ENCODE measurements at places on chromosomes 12 and 14. TPM values are rescaled to one million over a fixed set of nuclear protein-coding genes. Genes with fewer than 3 reads are reported as not detected.

The TRIM9 gene
- 0.24 TPM for total RNA-seq

The KRT78 gene
- not detected for total RNA-seq

The CLEC1B gene
- not detected for total RNA-seq

The PMEL gene
- not detected for total RNA-seq

The IFNG-AS1 gene
- 3.2 TPM for total RNA-seq

The FIGNL2 gene
- total RNA-seq = 0.39 TPM

The OTX2 gene
- not detected for total RNA-seq

- H3K4me3 ChIP-seq = no peak overlapping the region
- no peaks in the 10 kb centered on the region for H3K27me3 ChIP-seq
- H3K4me1 ChIP-seq = peaks cover 27% of the 10 kb centered on the region
- H3K36me3 ChIP-seq = peaks cover 13% of the 10 kb centered on the region
Observed at GRCh38 chr14:59276235-59276634, 87.8 kb downstream of the DAAM1 start.

DNA sequence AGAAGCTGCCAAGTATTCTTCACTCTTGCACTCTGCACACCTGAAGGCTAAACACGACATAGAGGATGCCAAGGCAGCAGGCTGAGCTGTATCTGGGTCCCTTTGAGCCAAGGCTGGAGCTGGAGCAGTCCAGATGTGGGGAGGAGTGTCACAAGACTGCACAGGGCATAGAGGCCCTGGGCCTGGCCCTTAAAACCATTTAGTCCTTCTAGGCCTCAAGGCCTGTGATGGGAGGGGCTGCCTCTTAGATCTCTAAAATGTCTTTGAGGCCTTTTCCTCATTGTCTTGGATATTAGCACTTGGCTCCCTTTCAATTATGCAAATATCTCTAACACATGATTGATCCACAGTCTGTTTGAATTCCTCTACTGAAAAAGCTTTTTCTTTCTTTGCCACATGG, 28.0 kb upstream of the C14orf132 start:
- DNase-seq = no peak
- H3K27me3 ChIP-seq = peaks cover 4% of the 10 kb centered on the region
- no peak overlapping the region for H3K27ac ChIP-seq
- H3K36me3 ChIP-seq = peaks cover 3% of the 10 kb centered on the region
- no peak overlapping the region for H3K4me3 ChIP-seq

- H3K4me1 ChIP-seq = peaks cover 12% of the 10 kb centered on the region
- no peak for DNase-seq
- H3K27ac ChIP-seq = no peak overlapping the region
- no peak overlapping the region for H3K4me3 ChIP-seq
- H3K27me3 ChIP-seq = no peaks in the 10 kb centered on the region
- H3K36me3 ChIP-seq = no peaks in the 10 kb centered on the region
Observed at GRCh38 chr14:72617391-72618031, 276.4 kb downstream of the DPF3 start.

DNA sequence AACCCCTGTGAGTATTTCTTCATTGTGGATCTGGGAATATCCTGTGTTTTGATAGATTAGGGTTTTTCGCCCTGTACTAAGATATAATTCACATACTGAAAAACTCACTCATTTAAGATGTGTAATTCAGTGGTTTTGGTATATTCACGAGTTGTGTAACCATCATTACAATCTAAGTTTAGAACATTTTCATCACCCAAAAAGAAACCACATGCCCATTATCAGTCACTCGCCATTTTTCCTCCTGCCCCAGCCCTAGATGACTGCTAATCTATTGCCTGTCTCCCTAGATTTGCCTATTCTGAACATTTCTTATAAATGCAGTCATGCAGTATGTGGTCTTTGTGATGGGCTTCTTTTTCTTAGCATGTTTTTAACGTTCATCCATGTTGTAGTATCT, 67.9 kb upstream of the ATF1 start:
- H3K27me3 ChIP-seq = no peaks in the 10 kb centered on the region
- H3K4me1 ChIP-seq = no peaks in the 10 kb centered on the region

GRCh38 chr14:53226553-53226952, 73.4 kb upstream of the DDHD1 start:
- no peaks in the 10 kb centered on the region for H3K27me3 ChIP-seq
- no peaks in the 10 kb centered on the region for H3K4me1 ChIP-seq
- no peak overlapping the region for H3K27ac ChIP-seq

GRCh38 chr12:124440031-124440626, 127.3 kb downstream of the NCOR2 start:
- no peaks in the 10 kb centered on the region for H3K27me3 ChIP-seq
- no peak for DNase-seq

DNA sequence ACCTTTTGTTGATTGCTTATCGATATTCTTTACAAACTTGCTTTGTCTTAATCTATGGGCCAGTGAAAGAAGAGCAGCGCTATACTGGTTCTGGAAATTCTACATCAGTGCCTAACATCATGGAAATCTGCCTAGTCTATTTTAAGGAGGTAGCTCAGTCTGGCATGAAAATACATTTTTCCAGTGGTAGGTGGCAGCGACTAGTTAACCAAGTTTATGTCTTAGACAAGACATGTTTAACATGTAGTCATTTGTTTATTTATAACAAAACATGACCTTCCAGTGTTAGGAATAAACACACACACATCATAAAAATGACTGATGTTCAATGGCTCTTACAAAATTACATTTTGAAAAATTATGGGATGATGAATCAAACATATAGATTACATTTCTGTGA, 336.0 kb upstream of the SOX5 start:
- no peak for DNase-seq
- no peak overlapping the region for H3K4me3 ChIP-seq
- no peaks in the 10 kb centered on the region for H3K27me3 ChIP-seq
- no peaks in the 10 kb centered on the region for H3K36me3 ChIP-seq
- H3K4me1 ChIP-seq = no peaks in the 10 kb centered on the region

- no peak overlapping the region for H3K4me3 ChIP-seq
- H3K4me1 ChIP-seq = peaks cover 8% of the 10 kb centered on the region
- peaks cover 62% of the 10 kb centered on the region for H3K36me3 ChIP-seq
- H3K27ac ChIP-seq = no peak overlapping the region
- no peak for DNase-seq
Observed at GRCh38 chr14:103496776-103497175, 25.9 kb downstream of the CKB start.

DNA sequence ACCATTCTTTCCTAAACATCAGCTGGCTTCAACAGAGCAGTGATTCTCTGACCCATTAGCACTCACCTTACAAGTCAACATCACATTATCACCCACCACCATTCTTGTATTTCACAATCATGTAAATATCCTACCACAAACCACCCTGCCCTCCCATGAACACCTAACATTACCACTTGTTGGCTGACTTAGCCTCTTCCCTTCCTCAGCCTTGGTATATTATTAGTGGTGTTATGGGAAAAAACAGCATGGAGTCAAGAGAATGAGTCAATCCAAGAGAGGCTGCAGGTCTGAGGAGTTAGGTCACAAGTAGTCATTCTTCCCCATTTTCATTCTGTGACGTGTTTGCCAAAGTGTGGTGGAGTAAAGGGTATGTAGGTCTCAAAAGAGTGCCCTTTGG, 22.3 kb upstream of the MGP start:
- peaks cover 9% of the 10 kb centered on the region for H3K36me3 ChIP-seq
- H3K27ac ChIP-seq = no peak overlapping the region
- DNase-seq = no peak
- H3K27me3 ChIP-seq = no peaks in the 10 kb centered on the region
- H3K4me3 ChIP-seq = no peak overlapping the region
- peaks cover 2% of the 10 kb centered on the region for H3K4me1 ChIP-seq

GRCh38 chr12:19615384-19615725, 176.1 kb downstream of the AEBP2 start:
- DNase-seq = no peak
- no peak overlapping the region for H3K27ac ChIP-seq
- H3K27me3 ChIP-seq = no peaks in the 10 kb centered on the region
- H3K4me1 ChIP-seq = peaks cover 3% of the 10 kb centered on the region
- H3K36me3 ChIP-seq = peaks cover 5% of the 10 kb centered on the region

DNA sequence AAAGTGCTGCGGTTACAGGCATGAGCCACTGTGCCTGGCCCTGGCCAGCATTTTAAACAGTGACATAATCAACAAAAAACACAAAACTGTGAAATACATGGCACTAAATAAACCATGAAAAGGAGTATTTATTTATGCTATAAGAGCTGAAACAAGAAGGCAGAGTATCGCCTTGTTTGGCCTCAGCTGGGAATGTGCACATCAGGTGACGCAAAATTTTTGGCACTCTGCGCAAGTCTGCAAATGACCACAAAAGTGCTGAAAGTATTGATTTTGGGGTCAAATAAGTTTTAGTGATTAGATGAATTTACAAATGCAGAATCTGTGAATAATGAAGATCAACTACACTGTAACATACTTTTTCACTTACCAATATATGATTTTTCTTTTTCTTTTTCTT, 36.6 kb upstream of the NFKBIA start:
- DNase-seq = no peak
- peaks cover 10% of the 10 kb centered on the region for H3K4me1 ChIP-seq
- no peak overlapping the region for H3K27ac ChIP-seq
- peaks cover 3% of the 10 kb centered on the region for H3K27me3 ChIP-seq
- no peak overlapping the region for H3K4me3 ChIP-seq

GRCh38 chr14:53004976-53005375, 54.1 kb upstream of the FERMT2 start:
- DNase-seq = no peak
- no peak overlapping the region for H3K27ac ChIP-seq
- H3K27me3 ChIP-seq = no peaks in the 10 kb centered on the region
- no peaks in the 10 kb centered on the region for H3K4me1 ChIP-seq
- no peaks in the 10 kb centered on the region for H3K36me3 ChIP-seq

DNA sequence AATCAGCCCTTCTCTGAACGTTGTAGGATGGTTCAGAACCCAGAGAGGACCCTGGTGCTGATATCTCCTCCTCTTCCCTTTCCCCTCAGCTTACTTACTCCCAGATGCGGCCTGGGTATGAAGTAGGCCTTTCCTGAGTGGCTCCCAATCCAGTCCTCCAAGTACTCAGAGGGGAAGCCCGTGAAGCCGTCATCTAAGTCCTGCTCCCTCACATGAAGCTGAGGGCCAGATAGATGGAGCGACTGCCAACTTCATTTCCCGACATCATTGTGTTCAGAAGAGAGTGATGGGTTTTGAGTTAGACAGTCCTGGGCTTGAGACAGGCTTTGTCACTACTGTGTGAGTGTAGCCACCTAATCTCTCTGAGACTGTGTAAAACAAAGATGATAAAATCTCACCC, 2.7 kb downstream of the APOLD1 start:
- H3K4me1 ChIP-seq = peaks cover 23% of the 10 kb centered on the region
- H3K36me3 ChIP-seq = no peaks in the 10 kb centered on the region
- H3K27ac ChIP-seq = peak overlapping the region; percentile 86
- H3K27me3 ChIP-seq = no peaks in the 10 kb centered on the region
- DNase-seq = no peak

DNA sequence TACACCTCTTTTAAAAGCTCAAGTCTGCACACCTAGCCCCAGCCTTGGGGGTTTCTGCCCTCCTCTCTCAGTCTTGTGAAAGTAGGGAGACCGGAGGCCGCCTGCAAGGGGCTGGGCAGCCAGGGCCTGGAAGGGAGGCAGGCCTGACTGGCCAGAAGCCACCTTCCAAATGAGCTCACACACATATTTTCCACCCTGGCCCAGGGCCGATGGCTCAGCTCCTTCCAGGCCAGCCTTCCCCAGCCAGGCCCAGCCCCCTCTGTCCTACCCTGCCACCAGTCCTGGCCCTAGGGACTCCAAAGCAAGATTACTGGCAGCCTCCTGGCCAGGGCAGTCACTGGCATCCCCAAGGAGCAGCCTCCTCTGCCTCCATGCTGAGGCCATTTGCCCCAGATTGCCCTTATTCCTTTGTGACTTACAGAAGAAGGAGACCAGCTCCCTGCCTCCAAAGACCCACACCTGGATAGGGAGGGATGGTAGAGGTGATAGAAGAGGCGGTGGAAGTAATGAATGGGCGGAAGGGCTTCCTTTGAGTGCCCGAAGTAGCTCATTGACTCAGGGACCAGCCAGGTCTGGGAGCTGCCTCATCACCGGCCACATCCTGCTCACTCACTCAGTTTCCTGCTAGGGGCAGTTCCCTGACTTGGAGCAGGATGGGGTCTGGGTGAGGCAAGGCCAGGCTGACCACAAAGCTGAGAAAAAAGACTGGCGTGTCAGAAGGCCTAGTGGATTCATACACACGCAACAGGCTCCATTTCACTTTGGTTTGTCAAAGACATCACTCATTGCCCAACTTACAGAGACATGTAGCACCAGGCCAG, 14.8 kb downstream of the MMP14 start:
- H3K27me3 ChIP-seq = peaks cover 6% of the 10 kb centered on the region
- no peaks in the 10 kb centered on the region for H3K36me3 ChIP-seq
- no peak overlapping the region for H3K27ac ChIP-seq

DNA sequence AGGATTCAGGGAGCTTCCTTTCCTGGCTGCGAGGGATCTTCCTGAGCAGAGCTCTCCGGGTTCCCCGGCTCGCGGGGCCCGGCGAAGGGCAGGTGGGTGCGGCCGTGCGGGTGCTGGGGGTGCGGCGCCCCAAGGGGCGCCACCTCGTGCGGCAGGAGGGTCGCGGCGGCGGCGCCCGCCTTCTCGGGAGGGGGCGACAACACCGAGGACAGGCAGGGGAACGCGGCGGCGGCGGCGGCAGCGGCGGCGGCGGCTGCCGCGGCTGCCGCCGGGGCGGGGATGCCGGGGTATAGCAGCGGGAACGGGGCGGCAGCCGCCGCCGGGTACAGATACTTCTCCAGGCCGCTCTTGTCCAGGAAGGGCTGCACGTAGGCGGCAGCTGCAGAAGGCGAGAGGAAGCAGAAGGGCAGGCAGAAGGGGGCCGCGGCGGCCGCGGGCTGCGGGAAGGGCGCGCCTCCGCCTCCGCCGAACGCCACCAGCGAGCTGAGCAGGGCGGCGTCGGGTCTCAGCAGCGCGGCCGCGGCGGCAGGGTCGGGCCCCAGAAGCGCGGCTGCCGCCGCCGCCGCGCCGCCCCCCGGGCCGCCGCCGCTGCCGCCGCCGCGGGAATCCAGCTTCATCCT, 2.7 kb downstream of the BHLHE41 start:
- H3K4me1 ChIP-seq = peaks cover 72% of the 10 kb centered on the region
- H3K4me3 ChIP-seq = peak overlapping the region; percentile 84
- peak overlapping the region; percentile 94 for H3K27ac ChIP-seq
- peaks cover 18% of the 10 kb centered on the region for H3K36me3 ChIP-seq
- no peaks in the 10 kb centered on the region for H3K27me3 ChIP-seq
- peak; percentile 63 for DNase-seq

- H3K4me3 ChIP-seq = no peak overlapping the region
- DNase-seq = no peak
- H3K4me1 ChIP-seq = no peaks in the 10 kb centered on the region
- H3K27me3 ChIP-seq = no peaks in the 10 kb centered on the region
- H3K27ac ChIP-seq = no peak overlapping the region
- peaks cover 28% of the 10 kb centered on the region for H3K36me3 ChIP-seq
Observed at GRCh38 chr14:101929096-101929495, 35.3 kb upstream of the DYNC1H1 start.

- H3K4me3 ChIP-seq = no peak overlapping the region
- no peak for DNase-seq
- no peak overlapping the region for H3K27ac ChIP-seq
- no peaks in the 10 kb centered on the region for H3K27me3 ChIP-seq
- H3K4me1 ChIP-seq = no peaks in the 10 kb centered on the region
Observed at GRCh38 chr12:50313256-50313931, 30.1 kb upstream of the LIMA1 start.
